ENCODE measurements at places on chromosomes 3 and 15.

GRCh38 chr3:163939926-163940325 is 1138.4 kb downstream of the SI start:
- H3K27ac ChIP-seq, result no peak overlapping the region
- no peaks in the 10 kb centered on the region for H3K4me1 ChIP-seq
- DNase-seq, result peak; percentile 52
- H3K36me3 ChIP-seq, result no peaks in the 10 kb centered on the region
- no peaks in the 10 kb centered on the region for H3K27me3 ChIP-seq
- H3K4me3 ChIP-seq, result no peak overlapping the region

GRCh38 chr15:38074029-38074428 is 139.6 kb downstream of the TMCO5A start:
- no peaks in the 10 kb centered on the region for H3K27me3 ChIP-seq
- no peak overlapping the region for H3K4me3 ChIP-seq
- DNase-seq, result no peak

GRCh38 chr3:145133281-145133680 is 1027.7 kb downstream of the PLOD2 start:
- H3K4me3 ChIP-seq, result no peak overlapping the region
- H3K36me3 ChIP-seq, result no peaks in the 10 kb centered on the region
- no peaks in the 10 kb centered on the region for H3K4me1 ChIP-seq

- H3K27ac ChIP-seq, result no peak overlapping the region
- peaks cover 20% of the 10 kb centered on the region for H3K4me1 ChIP-seq
- H3K27me3 ChIP-seq, result no peaks in the 10 kb centered on the region
- no peak for DNase-seq
- H3K36me3 ChIP-seq, result no peaks in the 10 kb centered on the region
Measured at GRCh38 chr3:105957722-105958121, 88.9 kb upstream of the CBLB start.

GRCh38 chr3:79038057-79038456 is 729.7 kb downstream of the ROBO1 start:
- no peaks in the 10 kb centered on the region for H3K36me3 ChIP-seq
- H3K27me3 ChIP-seq, result no peaks in the 10 kb centered on the region
- H3K4me1 ChIP-seq, result no peaks in the 10 kb centered on the region

All from PC-9 (cell line).